ENCODE measurements at places on chromosomes 2 and 18.

DNA sequence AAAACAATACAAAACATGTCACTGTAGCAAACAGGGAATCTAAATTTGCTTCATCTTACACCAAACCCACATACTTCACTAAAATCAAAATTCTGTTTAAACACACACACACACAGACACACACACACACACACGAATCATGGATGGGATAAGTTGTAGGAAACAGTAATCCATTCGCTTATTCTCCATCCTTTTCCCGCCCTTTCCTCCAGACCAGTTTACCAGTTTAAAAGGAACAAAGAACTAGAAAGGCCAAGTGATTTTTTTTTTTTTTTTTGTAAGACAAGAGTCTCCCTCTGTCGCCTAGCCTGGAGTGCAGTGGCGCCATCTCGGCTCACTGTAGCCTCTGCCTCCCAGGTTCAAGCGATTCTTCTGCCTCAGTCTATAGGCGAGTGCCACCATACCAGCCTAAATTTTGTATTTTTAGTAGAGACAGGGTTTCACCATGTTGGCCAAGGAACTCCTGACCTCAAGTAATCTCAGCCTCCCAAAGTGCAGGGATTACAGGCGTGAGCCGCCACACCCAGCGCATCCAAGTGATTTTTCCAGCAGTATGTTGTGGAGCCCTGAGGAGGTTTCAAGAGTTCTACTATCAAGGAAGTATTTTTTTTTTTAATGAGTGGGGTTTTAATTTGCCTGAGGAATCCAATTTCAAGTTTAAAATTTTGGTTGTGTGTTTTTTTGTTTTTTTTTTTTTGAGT lies 5.7 kb downstream of the PSME4 start:
- no peak for DNase-seq

DNA sequence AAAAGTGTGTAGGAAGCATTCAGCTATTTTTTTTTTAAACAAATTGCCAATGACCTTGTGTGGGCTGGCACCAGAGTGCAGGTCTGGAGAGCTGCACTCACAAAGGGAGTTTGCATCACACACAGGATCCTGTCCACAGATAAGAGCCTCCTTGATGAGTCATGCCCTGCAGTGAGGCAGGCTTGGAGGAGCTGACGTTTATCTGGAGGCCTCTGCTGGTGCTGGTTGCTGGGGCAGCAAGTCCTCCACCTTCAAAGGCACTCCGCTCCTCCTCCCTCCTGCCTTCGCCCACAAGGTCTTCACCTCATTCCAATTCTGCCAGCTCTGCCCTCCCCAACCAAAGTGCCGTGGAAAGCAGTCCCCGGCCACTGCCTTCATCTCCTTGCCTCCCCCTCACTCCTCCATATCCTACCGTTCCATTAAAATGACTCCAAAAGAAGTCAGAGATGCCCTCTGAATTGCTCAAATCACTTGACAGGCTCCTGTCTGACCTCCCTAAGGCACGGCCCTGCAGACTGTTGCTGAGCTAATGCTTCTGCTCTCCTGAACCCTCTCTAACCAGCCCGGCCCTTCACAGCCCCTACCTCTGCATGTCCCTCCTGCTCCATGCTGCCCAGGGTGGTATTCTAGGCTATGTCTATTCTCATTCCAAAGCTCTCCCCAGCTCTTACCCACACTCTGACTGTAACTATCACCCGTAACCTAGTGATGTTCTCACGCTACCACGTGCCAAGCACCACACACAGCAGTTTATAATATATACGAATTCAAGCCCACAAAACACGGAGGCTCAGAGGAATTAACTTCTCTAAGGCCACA lies 30.9 kb downstream of the LONRF2 start:
- DNase-seq: peak; percentile 24

GRCh38 chr2:233061591-233062450 lies 1.7 kb downstream of the INPP5D start:
- no peak for DNase-seq

GRCh38 chr2:30505500-30506180 lies 58.6 kb downstream of the LCLAT1 start:
- DNase-seq: no peak

DNA sequence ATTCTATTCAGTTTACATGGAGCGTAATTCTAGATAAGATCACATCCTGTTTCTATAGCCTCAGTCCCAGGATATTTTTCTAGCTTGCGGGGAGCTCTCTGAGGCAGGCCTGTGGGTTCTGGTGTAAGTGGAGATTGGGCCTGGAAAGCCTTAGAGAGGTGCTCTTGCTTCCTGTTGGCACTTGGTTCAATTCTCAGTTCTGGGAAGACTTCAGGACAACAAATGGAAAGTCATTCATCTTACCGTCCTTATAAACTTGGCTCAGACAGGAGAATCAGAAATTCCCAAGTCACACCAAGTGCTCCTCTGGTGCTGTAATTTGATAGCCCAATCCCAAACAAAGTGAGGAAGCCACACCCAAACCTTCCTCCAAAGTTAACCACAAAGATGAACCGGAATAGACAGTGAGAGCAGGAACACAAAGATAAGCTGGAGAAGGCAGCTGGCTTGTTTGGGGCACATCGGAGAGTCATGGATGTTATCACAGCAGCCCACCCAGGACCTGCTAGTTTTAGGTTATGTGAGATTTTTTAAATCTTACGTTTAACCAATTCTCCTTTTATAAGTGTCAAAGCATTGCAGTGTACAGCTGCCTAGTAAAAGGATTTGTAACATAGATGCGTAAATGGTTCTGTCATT lies 144.3 kb upstream of the MAP3K20 start:
- DNase-seq: no peak

DNA sequence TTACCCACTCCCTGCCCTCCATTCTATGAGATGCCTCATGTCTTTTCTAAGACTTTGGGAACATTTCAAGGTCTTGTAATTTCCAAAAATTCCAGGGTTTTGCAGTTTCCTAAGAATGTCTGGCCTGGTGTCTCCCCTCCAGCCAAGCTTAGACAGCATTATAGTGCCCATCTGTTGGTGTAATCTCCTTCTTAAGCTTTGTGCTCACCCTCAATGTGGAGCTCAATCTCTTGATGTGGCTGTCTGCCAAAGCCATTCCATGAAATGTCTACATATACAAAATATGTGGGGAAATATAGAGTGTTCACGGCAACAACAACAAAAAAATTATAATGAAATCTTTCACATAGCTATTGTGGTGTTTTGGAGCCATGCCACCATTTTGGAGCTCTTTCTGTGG lies 558.4 kb downstream of the PIK3C3 start:
- no peak for DNase-seq

DNA sequence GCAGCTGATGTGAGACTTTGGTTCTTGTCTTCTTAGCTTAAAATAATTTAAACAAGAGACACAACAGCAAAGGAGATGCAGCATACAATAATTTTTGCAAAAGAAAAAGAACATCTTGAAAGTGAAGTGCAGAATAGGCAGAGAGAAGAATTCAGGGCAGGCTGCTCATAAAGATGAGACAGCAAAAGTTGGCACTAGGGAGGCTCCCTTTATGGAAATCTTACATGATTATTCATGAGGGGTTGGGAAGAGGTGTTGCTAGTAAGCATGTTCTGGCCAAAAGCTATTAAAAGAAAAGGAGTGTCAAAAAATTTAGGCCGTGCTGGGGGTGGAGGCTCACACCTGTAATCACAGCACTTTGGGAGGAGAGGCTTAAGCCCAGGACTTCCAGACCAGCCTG lies 4.2 kb upstream of the ALPP start:
- DNase-seq: no peak

- no peak for DNase-seq
Observed at GRCh38 chr2:146777181-146777580, 1067.6 kb upstream of the ACVR2A start.

- no peak for DNase-seq
Observed at GRCh38 chr2:42442774-42443173, 51.0 kb downstream of the KCNG3 start.

GRCh38 chr2:114068438-114068837 lies 178.5 kb downstream of the ACTR3 start:
- DNase-seq: no peak

GRCh38 chr2:188220535-188220934 lies 71.1 kb upstream of the GULP1 start:
- no peak for DNase-seq

DNA sequence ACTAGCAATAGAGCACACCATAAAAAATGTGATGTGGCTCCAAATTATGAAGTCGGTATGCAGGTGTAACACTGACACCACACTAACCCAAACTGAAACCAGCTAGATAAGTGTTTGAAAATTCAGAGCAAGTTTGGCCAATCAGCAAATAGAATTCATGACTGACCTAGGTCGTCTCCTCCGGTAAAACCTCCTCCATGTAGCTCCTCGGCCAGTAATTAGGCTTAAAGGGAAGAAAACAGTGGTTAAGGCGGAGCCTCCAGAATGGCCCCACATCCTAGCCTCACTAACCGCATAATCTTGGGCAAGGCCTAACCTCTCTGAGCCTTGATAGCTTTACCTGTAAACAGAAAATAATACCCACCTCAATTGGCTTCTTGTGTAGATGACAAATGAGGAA lies 30.1 kb downstream of the C1D start:
- DNase-seq: no peak

DNA sequence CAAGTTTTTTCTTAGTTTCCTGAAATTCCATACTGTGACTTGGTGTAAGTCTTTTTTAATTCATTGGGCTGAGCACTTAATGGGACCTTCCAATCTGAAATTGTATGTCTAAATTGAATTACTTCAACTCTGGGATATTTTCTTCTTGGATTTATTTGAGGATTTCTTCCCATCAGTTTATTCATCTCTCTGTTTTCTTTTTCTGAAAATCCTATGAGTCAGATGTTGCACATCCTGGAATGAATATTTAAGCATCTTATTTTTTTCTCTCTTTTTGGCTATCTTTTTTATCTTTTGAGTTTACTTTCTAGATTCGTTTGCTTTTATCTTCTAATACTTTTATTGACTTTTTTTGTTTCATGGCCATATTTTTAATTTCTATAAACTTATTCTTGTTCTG lies 55.4 kb upstream of the ACYP2 start:
- no peak for DNase-seq

GRCh38 chr2:1781291-1782080 lies 37.2 kb upstream of the PXDN start:
- no peak for DNase-seq

DNA sequence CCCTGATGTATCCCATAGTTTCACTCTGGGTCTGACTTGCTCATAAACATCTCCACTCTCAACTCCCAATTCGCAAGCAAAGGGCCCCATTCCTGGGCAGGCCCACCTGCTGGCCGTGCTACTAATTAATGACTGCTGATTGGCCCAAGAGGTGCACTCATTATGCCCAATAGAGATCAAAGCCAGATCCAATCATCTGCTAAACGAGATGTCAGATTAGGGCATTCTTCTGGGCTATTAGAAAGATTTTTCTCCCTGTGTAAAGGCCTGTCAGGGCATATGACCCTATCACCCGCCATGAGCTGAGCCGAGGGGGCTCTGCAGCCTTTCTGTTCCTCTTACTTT lies 103.4 kb upstream of the HAAO start:
- no peak for DNase-seq

- DNase-seq: no peak
Observed at GRCh38 chr2:148342086-148342485, 302.5 kb upstream of the EPC2 start.

- no peak for DNase-seq
Observed at GRCh38 chr2:118102433-118103082, 14.3 kb downstream of the INSIG2 start.

- DNase-seq: no peak
Observed at GRCh38 chr2:58734365-58734764, 493.2 kb upstream of the FANCL start.

GRCh38 chr2:74379851-74380789 lies at the start of gene DCTN1:
Gene DCTN1 (minus strand): TSS chr2:74380311. CDS start chr2:74380037, 274 bp downstream.
- DNase-seq: no peak

- DNase-seq: no peak
Observed at GRCh38 chr2:127358044-127358443, 29.7 kb downstream of the MAP3K2 start.

DNA sequence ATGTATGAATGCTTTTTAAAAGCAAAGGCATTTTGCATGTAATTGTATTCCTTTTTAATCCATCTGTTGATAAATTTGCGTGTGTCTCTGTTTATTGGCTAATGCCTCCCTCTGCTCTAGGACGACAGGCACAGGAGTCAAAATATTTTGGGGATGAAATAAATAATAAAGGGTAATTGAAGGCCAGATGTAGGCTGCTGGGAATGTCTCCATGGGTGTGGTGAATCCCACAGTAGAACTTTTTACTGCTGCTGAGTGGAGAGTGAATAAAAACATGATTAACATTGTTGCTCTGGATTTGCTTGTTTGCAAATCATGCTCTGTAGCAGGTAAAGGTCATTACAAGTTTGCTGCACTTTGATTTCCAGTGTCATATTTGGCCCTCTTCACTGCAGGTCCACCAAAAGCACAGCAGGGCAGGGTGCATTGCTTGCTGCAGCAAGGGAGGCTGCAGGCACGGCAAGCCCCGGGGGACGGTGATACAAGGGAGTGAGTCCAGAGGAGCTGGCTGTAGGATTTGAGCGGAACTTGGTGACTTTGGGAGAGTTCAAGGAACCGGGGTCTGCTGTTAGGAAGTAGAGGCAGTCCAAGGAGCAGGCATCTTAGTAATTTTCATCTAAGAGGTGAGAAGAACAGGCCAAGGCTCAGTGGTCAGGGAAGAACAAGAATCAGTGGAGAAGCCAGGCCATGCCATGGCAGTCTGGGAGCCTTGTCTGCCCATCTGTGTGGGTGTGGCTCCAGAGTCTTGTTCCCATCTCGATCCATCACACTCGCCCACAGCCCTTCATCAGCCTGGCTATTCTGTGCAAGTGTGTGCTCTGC lies 201.5 kb upstream of the RAB6C start:
- DNase-seq: no peak

GRCh38 chr18:74012954-74013630 lies 134.5 kb downstream of the FBXO15 start:
- DNase-seq: no peak

DNA sequence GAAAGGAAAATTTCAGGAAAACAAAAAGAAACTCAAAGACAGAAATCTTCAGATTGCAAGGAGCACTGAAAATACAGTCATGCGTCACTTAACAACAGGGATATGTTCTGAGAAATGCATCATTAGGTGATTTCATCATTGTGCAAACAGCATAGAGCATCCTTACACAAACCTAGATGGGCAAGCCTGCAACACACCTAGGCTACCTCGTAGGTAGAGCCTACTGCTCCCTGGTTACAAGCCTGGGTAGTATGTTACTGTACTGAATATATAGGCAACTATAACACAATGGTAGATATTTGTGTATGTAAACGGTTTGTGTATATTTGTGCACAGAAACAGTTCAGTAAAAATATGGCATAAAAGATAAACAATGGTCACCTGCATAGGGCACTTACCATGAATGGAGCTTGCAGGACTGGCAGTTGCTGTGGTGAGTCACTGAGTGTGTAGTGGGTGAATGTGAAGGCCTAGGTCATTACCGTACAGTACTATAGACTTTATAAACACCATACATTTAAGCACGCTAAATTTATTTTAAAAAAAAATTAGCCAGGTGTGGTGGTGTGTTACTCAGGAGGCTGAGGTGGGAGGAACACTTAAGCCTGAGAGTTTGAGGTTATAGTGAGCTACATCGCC lies 33.4 kb downstream of the SFXN5 start:
- no peak for DNase-seq
